Activated T-helper 9 cell treated with anti-CD3 and anti-CD28 coated beads, Interleukin-2, amount 50 U/mL, for 16 hours (primary cell): ENCODE measurements at places on chromosomes 11 and 22.
A peak's percentile ranks its signal among the peaks of the same experiment; 100 is the strongest.

DNA sequence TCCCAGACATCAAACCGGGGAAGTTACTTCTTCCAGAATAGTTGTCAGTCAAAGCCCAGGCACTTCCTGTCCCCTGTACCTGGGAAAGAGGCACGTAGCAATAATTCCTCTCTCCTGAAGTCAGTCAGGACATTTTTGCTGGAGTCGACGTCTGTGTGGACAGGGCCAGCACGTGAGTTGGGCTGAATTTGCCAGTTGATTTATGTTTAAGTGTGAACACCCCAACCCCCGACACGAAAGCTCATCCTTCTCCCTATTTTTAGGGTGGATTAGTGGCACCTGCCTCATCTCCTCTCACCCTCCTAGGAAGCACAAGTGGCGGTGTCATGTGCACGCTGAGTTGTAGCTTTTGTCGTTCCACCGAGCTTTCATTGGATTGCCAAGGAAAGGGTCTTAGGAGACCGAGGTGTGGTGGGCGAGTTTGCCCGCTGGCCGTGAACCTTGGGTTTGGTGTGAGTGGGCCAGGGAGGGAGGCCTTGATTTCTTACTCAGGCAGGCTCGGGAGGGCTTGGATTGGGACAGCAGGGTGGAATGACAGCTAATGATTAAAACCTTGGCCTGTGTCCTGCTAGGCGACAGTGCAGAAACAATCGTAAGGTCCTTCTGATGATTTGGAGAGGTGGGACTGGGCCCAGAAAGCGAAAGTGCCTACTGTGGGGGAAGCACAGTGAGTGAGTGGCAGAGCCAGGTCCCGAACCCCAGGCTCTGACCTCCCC is 87.0 kb upstream of the CRYBB3 start:
- DNase-seq = no peak

DNA sequence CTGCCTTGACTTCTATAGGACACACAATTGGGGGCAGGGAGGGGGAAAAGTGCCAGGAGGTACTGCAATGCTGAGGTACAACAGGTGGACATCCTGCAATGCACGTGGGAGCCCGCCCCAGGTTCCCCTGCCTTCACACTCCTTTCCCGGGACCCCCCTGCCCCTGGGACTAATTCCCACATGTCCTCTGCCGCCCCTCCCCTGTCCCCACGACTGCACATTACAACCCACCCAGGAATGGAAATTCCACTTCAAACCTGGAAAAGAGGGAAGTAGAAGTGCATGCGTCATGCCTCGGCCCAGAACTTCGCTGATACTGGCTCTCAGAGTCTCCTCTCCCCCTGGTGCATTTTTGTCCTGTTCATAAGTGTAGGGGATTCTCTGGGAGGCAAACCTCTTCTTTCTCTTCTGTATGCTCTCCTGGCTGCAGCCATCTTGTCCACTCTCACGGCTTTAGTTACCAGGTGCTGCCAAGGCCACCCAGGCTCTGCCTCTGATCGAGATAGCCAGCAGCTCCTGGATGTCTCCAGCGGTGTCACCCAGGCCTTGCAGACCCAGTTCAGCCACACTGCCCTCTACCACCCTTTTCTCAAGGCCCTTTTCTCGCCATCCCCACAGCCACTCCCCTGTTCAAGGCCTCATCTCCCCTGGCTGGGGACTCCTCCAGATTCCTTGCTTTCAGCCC is 43.7 kb downstream of the GDPD5 start:
- DNase-seq = no peak

DNA sequence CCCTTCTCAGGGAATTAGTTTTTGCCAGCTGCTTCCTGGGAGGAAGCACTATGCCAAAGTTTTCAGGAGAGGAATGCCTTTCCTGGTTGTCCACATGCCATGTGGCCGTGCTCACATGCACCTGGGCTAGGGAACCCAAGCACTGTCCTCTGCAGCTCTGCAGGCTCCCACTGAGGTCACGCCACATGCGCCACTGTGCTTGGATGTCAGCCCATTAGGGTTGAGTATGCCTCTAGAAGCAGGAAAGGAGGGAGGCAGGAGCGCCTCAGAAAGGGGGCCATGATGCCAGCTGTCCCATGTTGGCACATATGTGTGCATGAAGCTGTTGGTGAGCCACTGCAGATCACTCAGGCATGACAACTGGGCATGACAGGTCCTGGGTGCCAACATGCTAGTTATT is 81.6 kb upstream of the SUSD2 start:
- DNase-seq = no peak

DNA sequence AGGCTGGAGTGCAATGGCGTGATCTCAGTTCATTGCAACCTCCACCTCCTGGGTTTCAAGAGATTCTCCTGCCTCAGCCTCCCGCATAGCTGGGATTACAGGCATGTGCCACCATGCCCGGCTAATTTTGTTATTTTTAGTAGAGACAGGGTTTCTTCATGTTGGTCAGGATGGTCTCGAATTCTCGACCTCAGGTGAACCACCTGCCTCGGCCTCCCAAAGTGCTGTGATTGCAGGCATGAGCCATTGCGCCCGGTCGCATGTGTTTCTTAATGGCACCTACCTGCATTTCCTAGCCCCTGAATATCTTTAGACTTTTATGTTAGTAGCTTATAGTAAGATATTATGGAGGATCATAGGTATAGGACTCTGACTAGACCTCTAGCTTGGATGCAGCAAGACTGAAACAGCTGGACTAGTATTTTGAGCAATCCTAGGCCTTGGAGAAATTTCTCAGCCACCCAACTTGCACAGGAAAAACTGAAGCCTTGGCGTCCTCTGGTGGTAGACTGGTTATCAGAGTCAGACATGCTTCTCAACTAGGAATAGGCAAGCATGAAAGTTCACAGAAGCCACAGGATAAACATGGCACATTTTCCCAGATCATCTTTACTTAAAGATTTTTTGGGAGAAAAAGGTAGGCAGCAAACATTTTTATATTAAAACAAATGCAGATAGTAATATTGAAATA is 22.7 kb upstream of the C1QTNF4 start:
- no peak for DNase-seq

GRCh38 chr11:70732023-70732880 is 333.9 kb downstream of the CTTN start:
- DNase-seq = no peak

- no peak for DNase-seq
Measured at GRCh38 chr11:66523611-66524010, 13.2 kb downstream of the BBS1 start.

GRCh38 chr11:66437979-66438503 is 607 bp downstream of the MRPL11 start:
- DNase-seq = no peak

DNA sequence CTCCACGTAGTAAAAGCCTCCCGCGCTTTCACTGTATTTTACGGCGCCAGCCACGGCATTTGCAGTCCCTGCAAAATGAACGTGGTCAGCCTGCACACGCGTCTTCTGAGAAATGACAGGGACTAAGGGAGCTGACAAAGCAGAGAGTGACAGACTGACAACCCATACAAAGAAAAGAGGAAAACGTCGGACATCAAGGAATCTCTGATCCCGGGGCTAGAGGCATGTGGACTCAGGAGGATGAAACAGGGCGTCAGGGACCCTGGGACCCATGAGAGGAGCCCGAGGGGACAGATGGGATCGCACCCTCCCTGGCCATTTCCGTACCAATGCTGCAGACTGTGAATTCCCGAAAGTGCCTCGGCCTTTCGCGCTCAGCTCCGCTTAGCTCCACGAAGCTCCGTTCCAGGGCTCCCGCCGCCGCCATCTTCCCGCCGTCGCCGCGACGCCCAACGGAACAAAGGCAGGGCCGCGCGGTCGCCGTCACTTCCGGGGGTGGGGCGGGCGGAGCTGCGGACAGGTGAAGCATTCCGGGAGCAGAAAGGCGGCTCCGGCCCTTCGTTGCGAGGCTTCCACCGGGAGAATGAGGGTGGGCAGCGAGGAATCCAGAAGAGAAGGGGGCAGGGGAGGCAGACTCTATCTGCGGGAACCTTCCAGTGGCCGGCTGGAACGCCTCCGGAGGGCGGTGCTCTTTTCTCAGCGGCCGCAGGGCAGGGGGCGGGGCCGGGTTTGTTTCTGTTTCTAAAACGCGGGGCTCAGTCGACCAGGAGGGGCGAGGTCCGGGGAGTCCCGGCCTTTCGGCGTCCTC is at the start of gene NUP160:
Gene NUP160, minus strand, starts transcription at position 459 of the 808 bp plus-strand sequence. Its CDS starts 32 bp downstream, at position 427.
- DNase-seq = peak; percentile 84

DNA sequence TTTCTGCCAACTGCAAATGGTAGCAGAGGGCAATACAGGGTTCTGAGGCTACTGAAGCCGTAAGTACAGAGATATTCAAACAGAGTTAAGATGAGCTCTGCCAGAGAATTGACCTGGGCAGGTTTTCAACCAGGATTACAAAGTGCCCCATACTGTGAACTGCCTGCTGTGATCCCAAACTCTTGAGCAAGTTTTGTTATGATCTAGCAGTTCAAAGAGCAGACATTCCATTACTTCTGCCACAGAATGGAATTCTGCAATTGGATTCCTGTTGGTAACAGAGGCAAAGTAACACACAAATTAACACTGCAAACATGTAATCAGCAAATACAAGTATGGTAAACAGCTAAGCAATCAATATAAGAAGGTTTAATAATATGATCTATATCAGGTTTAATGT is 31.2 kb downstream of the ALG9 start:
- DNase-seq = no peak

DNA sequence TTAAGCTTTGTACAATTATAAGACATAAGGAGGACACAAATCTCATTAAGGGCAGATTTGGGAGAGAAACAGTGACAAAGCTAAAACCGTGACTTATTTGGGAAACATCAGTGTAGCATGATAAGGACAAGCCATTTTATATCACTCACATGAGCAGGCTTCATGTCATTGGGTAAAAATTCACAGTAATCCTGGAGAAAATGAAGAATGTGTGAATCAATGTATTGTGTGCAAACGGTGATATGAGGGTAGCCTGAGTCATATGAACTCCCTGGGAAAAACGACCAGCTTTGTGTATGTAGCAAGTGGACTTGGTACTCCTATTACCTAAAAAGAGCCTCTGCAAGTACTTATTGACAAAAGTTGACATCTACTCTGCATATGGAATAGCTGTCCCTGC is 6.0 kb upstream of the TRIM34 start:
- DNase-seq = no peak

- DNase-seq = no peak
Measured at GRCh38 chr22:28989035-28989464, 72.6 kb downstream of the C22orf31 start.

DNA sequence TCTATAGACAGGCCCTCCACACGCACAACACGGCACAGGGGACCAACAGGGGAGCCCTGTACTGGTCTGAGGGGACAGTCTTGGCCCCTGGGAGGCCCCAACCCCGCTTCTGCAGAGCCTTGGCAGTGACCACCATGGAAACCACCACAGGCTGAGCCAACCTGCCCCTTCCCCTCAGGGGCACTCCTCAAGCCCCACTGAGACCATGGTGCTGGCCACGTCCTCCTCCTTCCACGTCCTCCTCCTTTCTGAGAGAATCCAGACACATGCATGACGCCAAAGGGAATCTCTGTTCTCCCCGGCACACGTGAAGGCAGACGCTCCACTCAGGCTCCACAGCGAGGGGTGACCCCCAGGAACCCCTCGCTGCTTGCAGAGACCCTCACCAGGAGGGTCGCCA is 2.7 kb downstream of the BRD1 start:
- DNase-seq = no peak

GRCh38 chr11:75315439-75315805 is 36.0 kb downstream of the ARRB1 start:
- DNase-seq = no peak

- no peak for DNase-seq
Measured at GRCh38 chr11:66126064-66126463, 56.0 kb downstream of the PACS1 start.

- DNase-seq = no peak
Measured at GRCh38 chr11:127003260-127003981, 2.9 kb upstream of the KIRREL3 start.

DNA sequence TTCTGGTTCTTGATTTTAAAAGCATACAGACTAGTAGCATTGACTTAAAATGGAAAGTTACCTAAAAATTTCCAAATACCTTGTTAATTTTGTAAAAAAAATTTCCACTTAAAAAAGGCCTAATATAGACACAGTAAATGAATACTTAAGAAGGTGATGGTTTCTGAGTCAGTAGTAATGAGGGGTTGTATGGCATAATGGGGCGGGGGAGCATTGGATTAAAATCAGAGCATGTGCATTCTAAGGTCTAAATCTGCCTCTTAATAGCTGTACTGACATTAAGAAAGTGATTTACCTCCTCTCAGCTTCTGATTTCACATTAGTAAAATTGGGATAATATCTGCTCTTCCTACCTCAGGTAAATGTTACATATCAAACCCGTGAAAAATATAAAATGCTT is 446.5 kb downstream of the AASDHPPT start:
- DNase-seq = no peak

DNA sequence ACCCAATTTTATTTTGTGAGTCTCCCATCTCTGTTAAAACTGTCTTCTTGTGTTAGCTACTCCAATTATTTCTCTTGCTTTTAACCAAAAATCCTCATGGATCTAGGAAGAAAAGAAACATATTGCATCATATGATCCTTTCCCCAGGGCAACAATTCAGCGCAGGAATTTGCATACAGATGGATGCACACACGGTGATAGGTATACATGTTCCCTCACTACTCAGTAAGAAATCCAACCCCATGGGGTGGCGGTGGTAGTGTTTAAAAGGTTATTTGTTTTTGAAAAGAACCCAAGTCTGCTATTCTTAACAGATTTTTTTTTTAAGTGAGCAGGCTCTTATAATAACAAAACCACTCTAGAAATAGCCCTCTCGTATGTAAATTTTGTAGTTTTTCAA is 4.2 kb upstream of the SYN3 start:
- no peak for DNase-seq

DNA sequence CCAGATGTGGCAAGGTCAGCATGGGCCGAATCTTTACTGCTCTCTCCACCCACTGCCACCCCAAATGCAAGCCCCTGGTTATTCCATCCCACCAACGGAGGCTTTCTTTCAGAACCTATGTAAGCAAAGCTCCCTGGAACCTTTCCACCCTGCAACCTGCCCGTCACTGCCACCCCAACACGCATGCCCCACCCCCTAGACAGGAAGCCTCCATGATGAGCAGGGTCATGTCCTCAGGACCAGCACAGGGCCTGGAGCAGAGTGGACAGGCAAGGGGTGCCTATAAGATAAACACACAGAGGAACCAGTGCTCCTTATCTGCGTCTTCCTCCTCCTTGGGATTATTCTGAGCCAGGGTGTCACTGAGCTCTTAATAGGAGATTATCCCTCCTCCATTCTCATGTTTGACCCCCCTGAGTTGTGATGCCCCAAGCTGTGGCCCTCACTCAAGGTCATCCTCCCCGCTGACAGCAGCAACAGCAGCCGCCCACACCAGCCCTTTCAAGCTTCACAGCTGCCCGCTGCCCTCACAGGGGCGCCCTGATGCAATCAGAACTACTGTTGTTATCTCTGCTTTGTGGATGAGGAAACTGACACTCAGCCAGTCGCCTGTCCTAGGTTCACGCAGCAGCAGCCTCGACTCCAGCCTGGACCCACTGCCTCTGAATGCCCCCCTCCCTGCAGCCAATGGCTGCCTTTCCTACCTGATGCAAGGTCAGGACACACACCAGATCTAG is 647.3 kb downstream of the TBC1D22A start:
- no peak for DNase-seq
